ENCODE measurements at places on chromosomes 12 and 14. TPM values are rescaled to one million over a fixed set of nuclear protein-coding genes. Genes with fewer than 3 reads are reported as not detected.

Gene WNT1
- 2.0 TPM for total RNA-seq

Gene SLCO1C1
- total RNA-seq, result not detected

Gene CD4
- total RNA-seq, result 2.6 TPM

Gene KRT74
- total RNA-seq, result not detected

Gene ITGB7
- 420 TPM for total RNA-seq

Gene WIF1
- not detected for total RNA-seq

Gene LIN7A
- not detected for total RNA-seq

Gene TC2N
- total RNA-seq, result 181 TPM

Data from activated naive CD8-positive, alpha-beta T cell treated with anti-CD3 and anti-CD28 coated beads, Interleukin-2, amount 10 ng/mL, durations not matched to agents 7 days and 5 days (primary cell).